ENCODE measurements at places on chromosomes 1 and 21. TPM values are rescaled to one million over a fixed set of nuclear protein-coding genes. Genes with fewer than 3 reads are reported as not detected.
A peak's percentile ranks its signal among the peaks of the same experiment; 100 is the strongest.

Gene YOD1
- 24.4 TPM for total RNA-seq

Gene OR2L2
- under 0.01 TPM for total RNA-seq

DNA sequence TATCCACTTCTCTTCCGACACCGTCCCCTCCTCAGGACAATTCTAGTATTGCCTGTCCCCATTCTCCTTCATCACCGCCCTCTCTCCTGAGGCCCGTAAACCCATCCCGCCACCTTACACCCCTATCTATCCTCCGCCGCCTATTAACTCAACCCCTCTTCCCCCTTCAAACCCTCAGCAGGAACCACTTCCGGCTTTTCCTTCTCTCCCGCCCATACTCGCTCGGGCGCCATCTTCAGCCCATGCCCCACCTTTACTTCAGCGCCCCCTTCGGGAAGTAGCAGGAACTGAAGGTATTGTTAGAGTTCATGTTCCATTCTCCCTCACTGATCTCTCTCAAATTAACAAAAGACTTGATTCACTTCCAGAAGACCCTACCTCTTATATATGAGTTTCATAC, 31.6 kb downstream of the VN1R5 start:
- no peak for DNase-seq

DNA sequence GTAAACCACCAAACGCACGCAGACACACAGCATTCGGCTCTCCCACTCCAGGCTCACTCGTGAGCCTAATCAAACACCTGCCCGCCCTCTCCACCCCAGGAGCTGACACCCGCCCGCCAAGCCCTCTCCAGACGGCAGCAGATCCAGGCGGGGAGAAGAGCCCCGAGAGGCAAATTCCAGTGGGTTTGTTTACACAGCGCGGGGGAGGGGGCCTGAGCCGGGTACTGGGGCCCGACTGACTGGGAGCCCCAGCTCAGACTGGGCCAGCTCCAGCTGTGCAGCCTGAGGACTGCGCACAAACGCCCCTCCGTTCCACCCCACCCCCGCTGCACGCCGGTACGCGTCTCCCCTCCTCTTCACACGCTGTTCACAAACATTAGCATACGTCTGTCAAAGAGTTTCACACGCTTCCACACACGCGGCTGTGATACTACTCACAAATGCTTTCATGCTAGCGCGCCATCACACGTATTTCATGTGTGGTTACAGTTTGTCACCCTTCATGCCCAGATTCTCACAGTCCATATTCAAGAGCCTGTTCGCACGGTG, 1.0 kb upstream of the EFNA1 start:
- peak; percentile 88 for DNase-seq

GRCh38 chr21:40964691-40965090, 117.7 kb upstream of the DSCAM start:
- DNase-seq = no peak

- DNase-seq = no peak
Measured at GRCh38 chr1:177589166-177589565, 380.7 kb downstream of the SEC16B start.

- DNase-seq = no peak
Measured at GRCh38 chr1:111826278-111826677, 70.6 kb downstream of the DDX20 start.

- no peak for DNase-seq
Measured at GRCh38 chr1:229843627-229844238, 217.7 kb downstream of the URB2 start.

Gene ACTL8
- not detected for total RNA-seq

DNA sequence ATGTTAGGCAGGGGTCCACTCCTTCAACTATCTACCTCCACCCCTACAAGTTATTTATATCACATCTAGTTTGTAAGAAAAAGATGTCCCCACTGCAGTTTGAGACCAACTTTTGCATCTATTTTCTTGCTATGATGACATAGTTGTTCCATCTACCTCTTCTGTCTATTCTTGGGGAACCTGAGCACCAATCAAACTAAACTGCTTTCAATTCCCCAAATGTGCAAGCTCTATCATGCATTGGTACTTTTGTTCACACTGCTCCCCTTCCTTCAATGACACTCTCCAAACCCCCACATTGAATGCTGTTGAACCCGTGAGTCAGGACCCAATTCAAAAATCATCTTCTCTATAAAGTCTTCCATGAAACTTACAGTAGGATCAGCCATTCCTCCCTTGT, 16.0 kb upstream of the FRRS1 start:
- DNase-seq = no peak

GRCh38 chr1:16143566-16144324, 12.1 kb downstream of the EPHA2 start:
- DNase-seq = peak; percentile 87

GRCh38 chr1:197207081-197207480, 60.6 kb upstream of the ASPM start:
- DNase-seq = no peak

DNA sequence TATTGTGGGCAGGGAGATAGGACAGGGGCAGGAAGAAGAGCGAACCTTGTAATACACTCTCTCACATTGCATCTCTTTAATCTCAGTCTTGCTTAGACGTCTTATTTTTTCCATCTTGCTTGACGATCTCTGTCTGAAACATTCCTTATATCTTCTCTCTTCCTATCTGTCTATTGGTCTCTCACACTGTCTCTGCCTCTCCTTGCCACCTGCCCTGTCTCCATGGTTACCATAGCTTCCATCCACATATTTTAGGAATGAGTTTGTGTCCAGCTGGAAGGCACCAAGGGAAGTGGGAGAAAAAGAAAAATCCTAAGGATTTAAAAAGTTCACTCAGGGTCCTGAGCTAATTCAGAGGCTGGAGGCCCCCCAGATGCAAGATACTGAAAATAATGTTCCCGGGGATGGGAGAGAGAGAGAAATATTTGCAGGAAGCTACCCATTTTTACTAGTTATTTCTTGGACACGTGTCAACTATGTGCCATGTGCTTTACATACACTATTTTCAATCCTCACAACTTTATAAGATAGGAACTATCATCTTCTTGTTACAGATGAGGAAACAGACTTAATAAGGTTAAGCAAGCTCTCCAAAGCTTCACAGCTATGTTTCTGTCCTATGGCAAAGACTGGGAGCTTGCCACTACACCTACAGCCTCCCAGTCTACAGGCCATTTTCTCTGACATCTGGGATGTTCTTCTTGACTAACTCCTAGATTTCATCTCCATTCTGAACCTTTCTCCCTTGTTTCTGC, 933 bp downstream of the ANKRD34A start:
- no peak for DNase-seq

GRCh38 chr1:161954466-161954865, 69.2 kb downstream of the OLFML2B start:
- DNase-seq = no peak

DNA sequence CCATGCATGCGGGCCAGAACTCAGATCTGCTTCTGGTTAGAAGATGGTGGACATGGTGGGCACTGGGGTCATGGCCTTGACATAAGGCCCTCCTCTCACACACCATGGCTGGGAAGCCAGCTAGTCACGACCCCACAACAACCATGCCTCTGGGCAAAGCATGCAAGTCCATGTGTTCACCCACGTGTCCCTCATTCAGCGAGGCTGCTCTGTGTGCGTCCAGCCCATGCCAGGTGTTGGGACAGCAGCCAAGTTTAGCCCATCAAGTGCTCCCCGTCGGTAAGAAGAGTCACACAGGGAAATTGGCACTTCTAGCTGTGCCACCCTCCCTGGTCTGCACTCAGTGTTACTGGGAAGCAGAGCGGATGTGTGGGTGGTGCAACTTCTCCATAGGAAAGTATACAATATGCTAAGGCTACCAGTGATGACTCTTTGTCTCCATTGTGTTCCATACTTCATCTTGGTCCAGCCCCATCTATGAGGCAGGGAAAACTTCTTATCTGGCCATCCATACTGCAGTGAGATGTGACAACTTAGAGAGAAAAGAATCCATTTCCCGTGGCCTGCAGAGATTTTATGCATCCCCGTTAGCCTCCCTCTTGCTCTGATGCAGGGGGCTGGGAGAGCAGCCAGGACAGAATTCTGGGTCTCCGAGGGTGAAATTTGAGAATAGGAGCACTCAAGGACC, 198.0 kb downstream of the GRIK3 start:
- no peak for DNase-seq

Gene PCP4
- total RNA-seq = not detected

Gene CLDN17
- not detected for total RNA-seq

DNA sequence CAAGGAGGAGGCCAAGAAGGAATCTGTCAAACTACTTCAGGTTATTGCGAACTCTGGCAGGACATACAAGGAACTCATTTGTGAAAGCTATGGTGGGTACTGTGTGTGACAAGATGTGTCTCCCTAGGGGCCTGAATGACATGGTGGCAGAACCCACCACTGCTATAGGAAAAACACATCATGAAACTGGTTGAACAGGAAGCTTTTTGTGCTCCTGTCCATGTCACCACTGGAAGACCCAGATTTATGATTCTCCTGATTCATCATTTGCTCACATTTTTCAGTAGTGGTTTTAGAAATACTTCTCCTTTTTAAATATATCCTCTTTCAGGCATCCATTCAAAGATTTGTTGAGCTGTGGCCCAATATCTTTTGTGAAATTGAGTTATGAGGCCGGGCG, 23.6 kb downstream of the ARMH1 start:
- no peak for DNase-seq

- DNase-seq = no peak
Measured at GRCh38 chr1:233627823-233628222, 13.9 kb downstream of the KCNK1 start.

- DNase-seq = no peak
Measured at GRCh38 chr21:42406866-42407265, 3.2 kb downstream of the UBASH3A start.

DNA sequence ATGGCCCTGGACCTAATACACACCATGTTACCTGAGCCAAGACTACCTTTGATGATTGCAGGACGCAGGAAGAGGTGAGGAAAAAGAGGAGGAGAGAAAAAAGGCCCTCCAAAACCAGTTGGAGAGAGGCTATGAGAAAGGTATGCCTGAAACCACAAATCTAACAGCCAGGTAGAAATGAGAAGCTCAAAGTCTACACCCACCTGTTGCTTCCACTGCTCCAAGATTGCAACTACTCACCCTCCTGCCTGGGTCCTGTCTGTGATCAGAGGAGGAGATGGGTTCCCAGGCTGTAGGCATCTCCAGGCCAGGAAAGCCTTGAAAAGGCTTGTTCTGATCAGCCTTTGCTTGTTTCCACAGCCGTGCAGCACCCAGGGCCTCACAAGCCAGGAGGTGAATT, 307.8 kb upstream of the USP24 start:
- no peak for DNase-seq

Gene HPDL
- total RNA-seq = 1.3 TPM

DNA sequence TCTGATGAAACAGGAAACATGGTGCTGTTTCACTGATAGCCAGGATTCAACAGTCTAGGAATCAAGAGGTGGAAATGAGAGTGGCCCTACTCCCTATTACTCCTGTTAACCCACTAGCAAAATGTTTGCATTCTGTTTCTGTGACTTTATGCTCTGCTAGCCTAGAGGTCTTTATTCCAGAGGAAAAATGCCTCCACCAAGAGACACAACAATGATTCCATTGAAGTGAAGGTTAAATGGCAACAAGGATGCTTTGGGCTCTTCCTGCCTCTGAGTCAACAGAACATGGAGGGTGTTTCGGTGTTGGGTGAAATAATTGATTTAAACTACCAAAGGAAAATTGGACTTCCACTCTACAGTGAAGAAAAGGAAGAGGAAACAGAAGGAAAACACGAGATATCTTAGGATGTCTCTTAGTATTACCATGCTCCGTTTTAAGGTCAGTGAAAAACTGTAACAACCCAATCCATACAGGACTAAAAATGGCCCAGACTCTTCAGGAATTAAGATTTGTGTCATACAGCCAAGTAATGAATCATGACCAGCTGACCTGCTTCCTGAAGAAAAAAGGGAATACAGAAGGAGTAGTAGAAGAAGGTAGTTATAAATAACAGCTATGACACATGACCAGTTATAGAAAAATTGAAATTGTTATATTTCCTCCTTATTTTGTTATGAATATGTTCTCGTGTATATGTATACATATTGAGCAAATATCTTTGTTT, 1237.8 kb downstream of the NCAM2 start:
- DNase-seq = no peak

- DNase-seq = no peak
Measured at GRCh38 chr1:225691377-225691776, 38.5 kb upstream of the ENAH start.

Gene INSRR
- 0.03 TPM for total RNA-seq

GRCh38 chr1:33185541-33185940, 3.7 kb upstream of the TRIM62 start:
- DNase-seq = no peak

DNA sequence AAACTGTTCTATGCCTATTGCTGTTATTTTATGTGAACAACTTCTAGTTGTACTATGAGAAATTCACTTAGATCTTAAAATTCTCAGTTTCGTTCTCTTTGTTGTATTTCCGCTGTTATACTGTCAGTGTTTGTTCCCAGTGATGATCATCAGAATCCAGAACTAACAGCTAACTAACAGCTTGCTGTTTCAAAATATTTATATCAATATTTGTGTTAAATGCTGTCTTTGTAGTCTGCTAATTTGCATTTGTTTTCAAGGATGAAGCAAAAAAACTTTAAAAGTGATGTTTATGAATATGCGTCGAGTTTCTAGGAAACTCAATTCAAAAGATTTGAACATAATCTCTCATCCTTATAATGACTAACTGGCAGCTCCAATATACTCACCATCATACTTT, 84.5 kb downstream of the SPATA17 start:
- no peak for DNase-seq

Gene S100A14
- total RNA-seq = 159 TPM

DNA sequence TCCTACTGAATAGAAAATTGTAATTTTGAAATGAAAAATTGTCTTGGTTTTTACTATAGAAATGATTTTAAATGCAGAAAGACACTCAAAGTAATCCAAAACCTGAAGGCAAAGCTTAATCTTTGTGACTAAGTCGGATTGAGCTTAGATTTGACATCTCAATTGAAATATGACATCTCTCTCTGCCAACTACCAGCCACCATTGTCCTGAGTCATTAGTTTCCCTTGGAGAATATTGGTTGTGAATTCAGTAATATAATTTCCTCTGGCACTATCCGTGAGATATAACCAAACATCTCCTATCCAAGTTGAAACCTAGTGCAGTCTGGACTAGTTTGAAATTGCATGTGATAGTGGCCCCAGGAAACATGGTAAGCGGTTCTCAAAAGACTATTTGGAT, 37.1 kb downstream of the PLA2G4A start:
- no peak for DNase-seq

- DNase-seq = no peak
Measured at GRCh38 chr1:35505911-35506798, 51.0 kb downstream of the KIAA0319L start.

DNA sequence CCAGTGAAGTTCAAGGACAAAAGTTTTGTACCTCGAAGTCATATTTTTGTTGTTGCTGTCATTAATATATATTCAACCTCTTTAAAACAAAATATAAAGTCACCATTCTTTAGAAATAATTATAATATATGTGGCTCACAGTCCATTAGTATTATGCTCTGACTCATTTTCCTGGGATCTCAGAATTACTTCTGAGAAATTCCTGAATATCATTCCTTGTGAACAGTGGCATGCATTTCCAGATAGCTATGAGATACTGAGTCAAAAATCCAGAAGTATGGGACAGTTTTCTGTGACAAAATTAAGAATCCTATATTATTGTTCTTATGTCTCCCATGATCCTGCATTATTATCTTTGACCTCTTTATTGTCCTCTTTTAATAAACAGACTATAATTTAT, 13.8 kb upstream of the RGS21 start:
- DNase-seq = no peak

Gene HSPB7
- total RNA-seq = 2.4 TPM

GRCh38 chr1:205435578-205436573, 14.0 kb upstream of the LEMD1 start:
- DNase-seq = no peak

Data from upper lobe of left lung (tissue), 6 donors.